Tongue (tissue), 3 donors: ENCODE measurements at places on chromosomes 3 and 15.

GRCh38 chr3:67301556-67301955, 303.4 kb downstream of the KBTBD8 start:
- DNase-seq: no peak

GRCh38 chr15:99440029-99440428, 125.8 kb upstream of the MEF2A start:
- DNase-seq: no peak

- peak; percentile 2 for DNase-seq
Measured at GRCh38 chr15:53360881-53361280, 398.6 kb downstream of the WDR72 start.

GRCh38 chr15:63501256-63502089, 2.9 kb upstream of the USP3 start:
- peak; percentile 93 for DNase-seq

DNA sequence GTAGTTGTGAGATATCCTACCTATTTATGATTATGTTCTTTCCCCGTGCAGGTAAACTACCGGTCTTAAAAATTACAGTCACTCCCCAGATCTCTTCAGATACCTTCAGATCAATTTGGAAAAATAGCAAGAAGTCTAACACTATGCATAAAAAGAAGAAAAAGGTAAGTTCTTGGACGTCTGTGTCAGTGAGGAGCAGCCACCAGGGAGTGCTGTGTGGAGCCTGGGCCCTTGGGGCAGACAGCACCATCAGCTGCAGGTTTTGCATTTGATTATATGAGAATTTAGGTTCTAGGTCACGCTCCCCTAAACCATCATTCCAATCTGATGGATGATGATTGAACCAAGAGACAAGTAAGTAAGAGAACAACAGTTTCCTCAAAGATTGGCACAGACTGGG, 8.9 kb upstream of the RNF7 start:
- no peak for DNase-seq

- DNase-seq: no peak
Measured at GRCh38 chr3:70947579-70947978, 635.1 kb upstream of the MDFIC2 start.

GRCh38 chr3:99783011-99783573, 34.6 kb upstream of the CMSS1 start:
- no peak for DNase-seq

- DNase-seq: no peak
Measured at GRCh38 chr15:31824024-31824423, 206.3 kb upstream of the CHRNA7 start.

DNA sequence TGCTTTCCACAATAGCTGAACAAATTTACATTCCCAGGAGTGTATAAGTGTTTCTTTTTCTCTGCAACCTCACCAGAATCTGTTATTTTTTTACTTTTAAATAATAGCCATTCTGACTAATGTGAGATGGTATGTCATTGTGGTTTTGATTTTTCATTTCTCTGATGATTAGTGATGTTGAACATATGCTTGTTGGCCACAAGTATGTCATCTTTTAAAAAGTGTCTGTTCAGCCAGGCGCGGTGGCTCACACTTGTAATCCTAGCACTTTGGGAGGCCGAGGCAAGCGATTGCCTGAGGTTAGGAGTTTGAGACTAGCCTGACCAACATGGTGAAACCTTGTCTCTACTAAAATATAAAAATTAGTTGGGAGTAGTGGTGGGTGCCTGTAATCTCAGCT, 619.3 kb downstream of the SI start:
- DNase-seq: no peak

DNA sequence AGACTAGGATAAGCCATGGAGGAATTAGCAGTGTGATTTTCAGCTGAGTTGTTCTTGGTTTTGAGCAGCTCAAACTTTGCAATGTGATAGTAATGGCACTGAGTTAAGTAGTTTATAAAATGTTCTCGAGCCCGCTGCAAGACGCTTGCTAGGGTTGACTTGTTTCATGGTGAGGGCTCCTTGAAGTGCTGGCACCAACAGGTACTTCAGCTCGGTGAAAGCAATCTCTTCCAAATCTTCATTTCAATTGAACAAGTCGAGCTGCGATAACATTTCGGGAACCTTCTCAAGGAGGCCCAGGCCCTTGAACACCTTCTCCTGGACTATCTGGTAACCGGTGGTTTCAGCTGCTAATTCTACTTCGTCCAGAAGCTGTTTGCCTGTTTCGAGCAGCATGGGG, 50.8 kb upstream of the DYNC1LI1 start:
- no peak for DNase-seq

DNA sequence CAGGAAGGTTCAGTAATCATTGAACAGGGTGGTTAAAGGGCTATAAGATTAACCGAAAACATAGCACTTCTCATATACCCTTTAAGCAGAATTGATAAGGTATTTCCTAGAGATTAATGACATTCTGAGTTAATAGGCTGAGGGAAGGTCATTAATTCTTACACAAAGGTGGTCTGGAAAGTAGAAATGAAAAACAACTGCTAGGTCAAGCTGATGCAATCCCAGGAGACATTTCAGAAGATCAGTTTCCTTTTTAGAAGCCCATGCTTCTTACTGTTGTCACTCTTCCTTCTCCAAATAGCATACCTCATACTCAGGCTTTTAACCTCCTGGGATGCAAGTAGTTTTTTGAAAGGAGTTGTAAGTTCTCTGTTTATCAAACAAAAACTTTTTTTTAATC, 8.8 kb downstream of the FILIP1L start:
- DNase-seq: no peak

DNA sequence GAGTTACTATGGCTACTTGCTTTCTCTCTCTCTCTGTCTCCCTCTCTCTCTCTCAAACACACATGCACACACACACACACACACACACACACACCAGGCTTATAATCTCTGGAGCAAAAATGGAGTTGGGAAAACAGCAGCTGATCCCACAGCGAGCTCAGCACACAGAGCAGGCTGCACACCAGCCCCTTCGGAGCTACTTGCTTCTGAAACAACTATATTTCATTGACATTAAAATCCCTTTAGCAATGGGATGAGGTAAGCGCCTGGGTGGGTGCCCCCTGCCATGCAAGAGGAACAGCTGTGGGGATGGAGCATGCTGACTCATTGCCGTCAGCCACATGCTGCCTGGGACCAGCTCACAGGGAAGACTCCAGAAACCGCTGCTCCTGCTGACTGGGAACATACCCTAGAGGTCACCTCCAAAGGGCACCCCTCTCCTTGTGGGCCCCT, 45.7 kb downstream of the B3GNT5 start:
- peak; percentile 88 for DNase-seq

GRCh38 chr3:187257471-187257870, 34.1 kb downstream of the MASP1 start:
- DNase-seq: no peak

DNA sequence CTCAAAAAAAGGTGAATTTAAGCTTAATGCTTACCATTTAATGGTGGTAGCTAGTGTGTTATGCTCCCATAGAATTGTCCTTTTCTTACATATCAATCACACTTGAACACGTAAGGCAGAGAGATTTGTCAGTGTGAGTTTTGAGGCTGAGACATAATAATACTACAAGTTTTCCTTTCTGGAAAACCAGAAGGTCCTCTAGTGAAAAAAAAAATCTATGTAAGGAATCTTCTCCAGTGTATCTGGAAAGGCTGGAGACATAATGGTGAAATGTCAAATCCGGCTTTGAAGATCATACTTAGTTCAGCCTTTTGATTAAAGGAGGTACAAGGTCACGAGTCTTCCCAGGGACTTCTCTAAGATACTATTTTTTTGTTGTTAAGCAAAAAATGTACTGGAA, 3.4 kb downstream of the TSC22D2 start:
- peak; percentile 13 for DNase-seq

GRCh38 chr3:2334921-2335320, 236.3 kb downstream of the CNTN4 start:
- DNase-seq: no peak

GRCh38 chr3:14248849-14249523, 70.4 kb downstream of the LSM3 start:
- no peak for DNase-seq

DNA sequence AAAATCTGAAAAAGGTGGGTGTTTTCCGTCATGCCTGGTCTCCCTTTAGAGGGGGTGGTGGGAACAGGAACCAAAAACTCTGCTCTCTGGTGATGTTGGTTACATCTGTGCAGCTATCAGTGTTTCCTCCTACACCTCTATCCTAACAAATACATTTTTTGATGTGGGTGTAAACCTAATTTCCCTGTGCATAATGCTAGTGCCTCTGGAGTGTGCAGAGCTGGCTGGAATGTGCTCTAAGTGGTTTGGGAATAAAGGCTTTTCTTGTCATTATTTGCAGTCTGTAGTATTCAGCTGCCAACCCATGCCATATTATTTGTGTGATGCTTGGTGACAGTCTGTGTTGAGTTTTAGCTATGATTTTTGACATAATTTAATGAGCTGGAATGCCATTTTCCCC, 547.6 kb downstream of the NLGN1 start:
- DNase-seq: no peak

DNA sequence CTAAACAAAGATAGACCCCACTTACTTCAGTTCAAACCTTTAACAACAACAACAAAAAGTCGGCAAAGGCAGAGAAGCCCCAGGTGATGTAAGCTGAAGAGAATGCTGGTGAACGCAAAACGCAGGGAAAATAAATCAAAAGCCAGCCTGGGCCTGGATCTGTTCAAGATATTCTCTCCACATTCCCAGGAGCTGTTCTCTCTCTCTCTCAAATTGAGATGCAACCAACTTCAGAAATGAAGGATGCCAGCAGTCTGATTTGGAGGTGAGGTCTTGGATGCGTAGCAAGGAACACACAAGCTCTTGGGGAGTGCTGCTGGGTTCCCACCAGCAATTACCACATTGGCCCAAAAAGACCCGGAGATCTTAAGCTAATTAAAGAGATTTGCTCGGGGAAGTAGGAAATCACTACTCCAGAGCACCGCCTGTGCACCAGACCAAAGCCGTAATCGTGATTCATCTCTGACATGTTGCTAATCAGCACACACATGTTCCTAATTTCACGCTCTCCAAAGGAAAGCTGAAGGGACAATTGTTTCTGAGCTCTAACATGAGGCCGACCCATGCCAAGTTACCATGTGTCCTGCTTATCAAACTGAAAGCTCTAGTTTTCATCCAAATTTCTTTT, 37.1 kb downstream of the IL17RD start:
- DNase-seq: peak; percentile 94

- DNase-seq: no peak
Measured at GRCh38 chr3:147420353-147421183, 11.4 kb downstream of the ZIC1 start.
